ENCODE measurements at places on chromosomes 3 and 15. TPM values are rescaled to one million over a fixed set of nuclear protein-coding genes. Genes with fewer than 3 reads are reported as not detected.

Gene SLC6A1
- total RNA-seq: not detected

Gene TNNC1
- 2.3 TPM for total RNA-seq

Gene EIF4G1
- total RNA-seq: 259 TPM

Gene CD200R1
- total RNA-seq: 18.1 TPM

Gene KBTBD12
- not detected for total RNA-seq

Gene RGMA
- 0.18 TPM for total RNA-seq

All from activated CD4-positive, alpha-beta memory T cell treated with anti-CD3 and anti-CD28 coated beads, Interleukin-2, amount 10 ng/mL, durations not matched to agents 7 days and 5 days (primary cell).